ENCODE measurements at places on chromosomes 1 and 21. TPM values are rescaled to one million over a fixed set of nuclear protein-coding genes. Genes with fewer than 3 reads are reported as not detected.

Gene MFAP2
- 33.3 TPM for total RNA-seq

Gene PTPN14
- total RNA-seq: 39.2 TPM

Gene TRIM63
- 1.8 TPM for total RNA-seq

Gene ZSCAN20
- total RNA-seq: 11.6 TPM

Gene ECM1
- 8.7 TPM for total RNA-seq

Gene F13B
- total RNA-seq: not detected

Gene ALG14
- 4.4 TPM for total RNA-seq

Gene NT5C1A
- total RNA-seq: 2.1 TPM

Gene PIGR
- 27.5 TPM for total RNA-seq

Gene LYST
- 62.7 TPM for total RNA-seq

GRCh38 chr1:163090321-163090945 is 21.3 kb downstream of the RGS4 start:
- DNase-seq: no peak

- DNase-seq: no peak
Measured at GRCh38 chr1:212313616-212314015, 28.4 kb downstream of the PPP2R5A start.

GRCh38 chr1:160664573-160665051 is 17.8 kb upstream of the SLAMF1 start:
- no peak for DNase-seq

- no peak for DNase-seq
Measured at GRCh38 chr1:91165033-91165654, 143.3 kb upstream of the ZNF644 start.

DNA sequence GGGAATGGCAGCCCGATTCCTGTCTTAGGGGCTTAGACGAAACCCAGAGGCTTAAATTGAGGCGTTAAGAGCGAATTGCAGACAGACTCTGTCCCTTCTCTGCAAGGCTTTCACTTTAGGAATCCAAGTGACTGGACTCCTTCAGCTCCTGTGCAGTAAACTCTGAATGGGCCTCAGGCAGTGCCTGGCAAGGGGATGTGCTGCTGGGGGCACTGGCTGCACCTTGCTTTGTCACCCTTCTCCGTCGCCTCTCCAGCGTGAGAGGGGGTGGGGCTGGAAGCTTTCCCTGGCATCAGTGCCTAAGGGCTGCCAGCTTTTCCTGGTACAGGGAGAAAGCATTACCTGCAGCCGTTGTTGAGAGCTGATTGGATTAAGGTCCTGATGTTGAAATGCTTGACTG is 39.9 kb upstream of the NFASC start:
- no peak for DNase-seq

DNA sequence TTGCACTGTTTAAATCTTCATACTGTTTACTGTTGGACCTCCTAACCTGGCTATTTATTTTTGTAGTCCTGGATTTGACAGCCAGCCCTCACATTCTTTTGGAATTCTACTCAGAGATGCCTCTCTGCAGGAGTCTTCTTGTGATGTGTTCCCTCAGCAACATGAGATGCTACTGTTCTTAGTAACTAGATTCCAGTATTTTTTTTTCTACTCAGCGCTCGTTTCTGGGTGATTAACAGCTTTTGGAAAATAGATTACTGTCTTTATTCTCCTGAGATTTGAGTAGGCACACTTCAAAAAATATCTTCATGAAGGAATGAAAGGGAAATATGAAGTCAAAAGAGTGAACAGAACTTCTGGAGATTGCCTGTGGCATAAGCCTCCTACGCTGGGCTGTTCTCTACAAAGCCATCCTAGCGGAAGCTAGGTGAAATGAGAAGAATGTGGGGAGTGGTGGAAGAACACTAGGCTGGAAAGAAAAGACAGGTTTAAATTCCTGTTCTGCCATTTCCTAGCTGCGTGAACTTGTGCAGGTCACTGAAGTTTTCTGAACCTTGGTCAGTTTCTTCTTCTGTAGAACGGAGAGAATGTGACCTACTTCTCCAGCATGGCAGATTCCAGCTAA is 75.9 kb downstream of the LRRC8C start:
- DNase-seq: no peak

GRCh38 chr1:233356705-233356987 is 29.1 kb downstream of the MAP3K21 start:
- DNase-seq: no peak

GRCh38 chr1:21567241-21568005 is 58.2 kb downstream of the ALPL start:
- DNase-seq: no peak

DNA sequence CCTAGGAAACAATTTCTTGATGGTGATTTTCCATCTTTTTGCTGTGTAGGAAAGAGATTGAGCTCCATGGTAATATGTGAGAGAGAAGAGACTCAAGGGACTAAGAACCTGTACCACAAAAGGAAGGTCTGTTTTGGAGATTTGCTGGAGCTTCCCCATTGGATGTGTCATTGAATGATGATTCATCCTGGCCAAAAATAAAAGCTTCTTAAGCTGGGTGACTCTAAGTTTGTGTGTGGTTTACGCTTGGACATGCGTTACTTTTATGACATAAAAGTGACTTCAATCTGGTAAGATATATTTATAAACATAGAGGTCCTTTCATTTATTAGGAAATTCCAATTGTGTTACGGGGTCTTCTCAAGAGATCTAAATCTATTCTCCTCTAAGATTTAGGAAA is 17.4 kb upstream of the IL19 start:
- no peak for DNase-seq

DNA sequence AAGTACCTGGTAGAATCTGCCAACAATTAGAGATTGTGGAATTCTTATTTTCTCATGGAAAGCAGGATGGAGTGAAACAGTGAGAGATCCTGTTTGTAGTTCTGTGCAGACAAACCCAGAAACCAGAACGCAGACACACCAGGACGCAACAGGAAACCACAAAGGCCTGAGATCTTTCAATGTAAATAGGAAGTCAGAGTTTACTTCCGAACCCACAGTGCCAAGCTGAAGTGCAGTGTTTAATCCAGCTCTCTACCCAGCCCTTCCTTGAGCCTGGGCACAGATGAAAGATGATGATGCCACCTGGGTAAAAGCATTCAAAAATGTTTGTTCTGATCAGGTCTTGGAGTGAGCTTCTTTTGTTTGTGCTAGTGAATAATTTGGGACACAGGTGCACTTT is 244.2 kb upstream of the HOOK1 start:
- DNase-seq: no peak

GRCh38 chr1:89822109-89822962 is 1.5 kb downstream of the LRRC8D start:
- DNase-seq: no peak

GRCh38 chr1:10663678-10664035 is 132.8 kb downstream of the CASZ1 start:
- DNase-seq: no peak

- DNase-seq: no peak
Measured at GRCh38 chr1:79825551-79825950, 819.0 kb upstream of the ADGRL4 start.

DNA sequence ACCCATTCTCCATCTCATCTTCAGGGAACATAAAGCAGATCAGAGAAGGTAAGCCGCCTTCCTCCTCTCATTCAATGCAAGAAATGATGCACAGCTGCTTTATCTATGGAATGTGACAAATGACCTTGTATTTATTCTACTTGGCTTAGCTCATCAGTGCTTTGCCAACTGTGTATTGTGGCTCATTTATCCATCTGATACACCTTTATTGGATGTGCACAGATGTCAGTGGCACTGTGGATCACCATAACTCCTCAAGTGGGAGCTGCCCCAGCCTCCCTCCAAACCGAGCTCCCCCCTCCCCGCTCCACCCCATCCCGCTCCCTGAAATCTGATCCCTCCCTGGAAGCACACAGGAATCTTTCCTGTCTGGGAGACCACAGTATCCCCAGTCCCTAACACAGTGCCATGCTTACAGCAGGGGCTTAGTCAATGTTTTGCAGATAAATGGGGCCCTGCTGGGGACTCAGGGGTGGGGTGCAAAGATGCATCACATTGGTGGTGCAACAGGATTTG is 156.0 kb upstream of the RAB4A start:
- DNase-seq: no peak

DNA sequence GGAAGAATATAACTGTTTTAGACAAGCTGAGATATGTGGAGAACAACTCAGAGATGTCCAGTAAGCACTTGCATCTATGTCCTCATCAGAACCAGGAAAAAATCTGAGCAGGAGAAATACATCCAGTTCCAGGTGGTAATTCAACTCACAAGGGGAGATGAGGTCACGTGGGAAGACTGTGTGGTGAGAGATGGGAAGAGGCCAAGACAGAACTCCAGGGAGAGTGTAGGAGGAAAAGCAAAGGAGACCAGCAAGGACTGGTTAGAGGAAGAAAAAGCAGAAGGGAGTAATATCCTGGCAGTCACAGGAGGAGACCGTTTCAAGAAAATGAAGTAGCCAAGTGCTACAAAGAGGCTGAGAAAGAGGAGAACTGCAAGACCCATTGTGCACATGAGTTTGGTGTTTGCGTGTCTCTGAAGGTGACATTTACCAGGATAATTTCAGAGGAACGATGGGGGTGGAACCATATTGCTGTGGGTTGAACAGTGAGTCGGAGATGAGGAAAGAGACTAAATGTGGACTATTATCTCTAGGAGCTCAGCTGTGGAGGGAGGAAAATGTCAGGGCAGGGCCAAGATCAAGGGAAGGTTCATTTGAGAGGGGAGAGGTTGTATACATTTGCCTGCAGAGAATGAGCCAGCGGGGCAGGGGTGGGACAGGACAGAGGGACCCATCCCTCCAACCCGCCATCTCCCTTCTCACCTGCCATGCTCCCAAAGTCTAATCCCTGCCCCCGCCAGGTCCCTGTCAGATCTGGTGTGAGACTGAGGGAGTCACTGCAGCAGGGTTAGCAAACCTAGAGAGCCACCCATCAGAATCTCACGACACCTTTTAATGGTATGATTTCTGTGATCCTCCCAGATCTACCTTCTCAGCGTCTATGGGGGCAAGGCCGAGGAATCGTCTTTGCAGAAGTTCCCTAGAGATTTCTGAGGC is 24.9 kb downstream of the SUSD4 start:
- no peak for DNase-seq

- no peak for DNase-seq
Measured at GRCh38 chr1:20974951-20975350, 187.8 kb upstream of the HP1BP3 start.

DNA sequence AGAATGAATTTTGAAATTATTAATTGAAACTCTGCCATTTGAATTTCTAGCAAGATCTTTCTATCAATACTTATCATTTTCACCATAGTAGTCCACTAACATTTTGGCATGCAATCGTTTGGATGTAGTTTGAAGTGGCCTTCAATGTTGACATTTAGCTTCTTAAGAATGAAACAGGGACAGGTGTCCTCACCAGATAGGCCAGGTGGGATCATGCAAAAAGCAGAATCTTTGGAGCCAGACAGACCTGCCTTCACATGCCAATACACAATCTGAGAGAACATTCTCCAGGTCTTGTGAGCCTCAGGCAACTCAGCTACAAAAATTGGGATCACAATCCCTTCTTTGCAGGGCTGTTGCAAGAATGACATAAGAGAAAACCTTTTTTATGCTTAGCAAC is 18.3 kb upstream of the HSPA13 start:
- no peak for DNase-seq

DNA sequence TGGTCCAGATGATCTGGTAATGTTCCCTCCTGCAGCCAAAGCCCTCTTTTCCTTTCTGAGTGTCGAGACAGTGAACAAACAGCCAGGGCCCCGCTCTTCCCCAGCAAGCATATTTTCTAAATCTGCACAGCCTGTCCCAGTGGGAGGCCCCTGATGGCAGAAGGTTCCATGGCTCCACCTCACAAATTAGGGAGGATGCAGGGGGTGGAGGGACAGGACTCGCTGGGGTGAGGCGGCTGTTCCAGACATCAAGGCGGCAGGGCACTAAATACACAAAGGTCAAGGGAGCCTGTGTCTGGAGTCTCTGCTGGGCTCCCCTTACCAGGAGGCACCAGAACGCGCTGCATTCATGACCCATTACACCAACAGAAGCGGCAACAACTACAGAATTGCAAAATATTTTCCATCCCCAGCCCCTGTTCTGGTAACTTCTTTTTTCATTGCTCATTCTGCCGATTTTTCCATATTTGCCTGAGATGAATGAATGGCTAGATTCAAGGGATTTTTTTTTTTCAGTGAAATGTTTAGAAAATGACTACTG is 27.0 kb upstream of the PRELP start:
- no peak for DNase-seq

DNA sequence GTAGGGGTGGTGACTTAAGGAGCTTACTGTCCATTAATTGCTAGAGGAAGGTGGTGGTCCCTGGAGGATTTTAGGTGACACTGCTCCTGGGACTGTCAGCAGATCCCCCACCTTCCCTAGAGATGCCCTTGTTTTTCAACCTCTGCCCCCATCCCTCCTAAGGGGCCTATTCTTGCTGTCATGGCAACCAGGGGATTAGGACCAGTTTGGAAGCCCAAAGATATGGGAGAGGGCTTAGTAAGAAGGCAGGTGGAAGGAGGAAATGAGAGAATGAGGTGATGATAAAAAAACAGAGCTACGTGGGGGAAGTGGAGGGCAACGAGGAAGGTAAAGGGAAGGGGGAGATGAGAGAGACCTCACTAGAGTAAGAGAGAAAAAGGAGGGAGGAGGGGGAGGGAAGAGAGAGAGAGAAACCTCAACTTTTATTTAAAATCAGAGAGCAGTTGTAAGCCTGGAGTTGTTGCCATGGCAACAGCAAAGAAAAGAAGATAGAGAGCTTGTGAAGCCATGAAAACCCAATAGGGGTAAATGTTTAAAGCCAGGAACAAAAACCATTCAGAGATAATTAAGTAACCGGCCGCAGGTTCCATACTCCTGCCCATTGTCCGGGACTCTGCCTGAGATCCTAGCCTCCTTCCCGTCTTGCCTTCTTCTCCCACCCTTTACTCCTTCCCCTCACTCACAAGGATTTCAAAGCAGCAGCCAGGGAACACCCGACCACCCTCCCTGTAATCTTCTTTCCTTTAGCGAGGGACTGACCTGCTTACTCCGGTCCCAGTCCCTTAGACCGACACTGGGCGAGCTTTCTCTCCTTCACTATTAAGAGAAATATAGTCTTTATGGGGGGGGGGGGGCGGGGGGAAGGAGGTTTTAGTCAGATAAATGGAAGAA is 20.6 kb downstream of the KIRREL1 start:
- no peak for DNase-seq

GRCh38 chr1:41823471-41823870 is 95.3 kb downstream of the HIVEP3 start:
- no peak for DNase-seq

DNA sequence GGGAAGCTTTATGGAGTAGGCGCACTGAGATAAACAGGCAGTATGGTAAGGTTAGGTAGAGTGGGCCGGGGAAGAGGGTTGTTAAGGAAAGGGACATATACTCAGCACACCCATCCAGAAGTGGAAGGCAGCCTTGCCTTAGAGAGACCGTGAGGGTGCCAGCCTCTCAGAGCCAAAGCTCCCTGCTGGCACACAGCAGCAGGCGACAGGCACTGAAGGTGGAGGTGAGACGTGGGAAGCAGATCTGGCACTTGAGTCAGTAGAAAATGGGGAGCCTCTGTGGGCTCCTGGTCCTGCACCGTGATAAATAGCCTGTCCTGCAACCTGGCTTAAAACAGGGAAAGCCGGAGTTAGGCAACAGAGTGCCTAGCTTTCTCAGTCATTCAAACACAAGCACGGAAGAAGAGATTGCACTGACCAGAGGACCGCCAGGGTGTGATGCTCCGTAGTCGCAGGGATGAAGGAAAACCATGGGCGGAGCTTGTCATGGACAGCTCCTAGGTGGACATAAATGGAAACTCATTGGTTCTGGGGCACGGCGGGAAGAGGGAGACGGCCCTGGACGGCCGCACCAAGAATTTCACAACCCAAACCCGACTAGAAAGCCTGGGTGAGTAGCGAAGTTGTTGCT is 15.5 kb downstream of the KCNK1 start:
- DNase-seq: no peak

- DNase-seq: peak; percentile 61
Measured at GRCh38 chr1:173420330-173420806, 56.8 kb upstream of the PRDX6 start.

GRCh38 chr21:46144464-46145070 is 10.8 kb downstream of the FTCD start:
- no peak for DNase-seq

Measured in urinary bladder (tissue), 4 donors.